ENCODE measurements at places on chromosomes 4 and X.

GRCh38 chr4:6307891-6308290 is 38.2 kb downstream of the WFS1 start:
- DNase-seq, result no peak

GRCh38 chr4:54495091-54495490 is 162.7 kb upstream of the KIT start:
- DNase-seq, result no peak

GRCh38 chr4:158316264-158316663 is 106.0 kb downstream of the TMEM144 start:
- DNase-seq, result no peak

GRCh38 chrX:74187211-74187610 is 116.8 kb upstream of the ZCCHC13 start:
- DNase-seq, result no peak

DNA sequence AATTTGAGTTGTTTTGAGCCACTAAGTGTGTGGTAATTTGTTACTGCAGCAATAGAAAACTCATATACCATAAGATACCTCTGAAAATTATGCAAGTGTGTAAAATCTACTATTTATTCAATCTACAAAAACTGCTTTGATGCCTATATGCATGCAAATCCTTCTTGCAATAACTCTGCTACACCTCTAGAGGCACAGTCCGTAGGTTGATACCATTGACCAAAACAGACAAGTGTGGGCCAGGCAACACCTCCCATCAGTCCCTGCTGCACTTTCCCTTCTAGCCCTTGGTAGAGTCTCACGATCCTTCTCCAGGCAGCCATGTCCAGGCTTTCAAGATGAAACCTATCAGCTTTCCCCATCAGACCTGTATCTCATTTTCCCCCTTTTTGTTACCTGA is 48.8 kb upstream of the FAM9A start:
- no peak for DNase-seq

GRCh38 chr4:141458501-141458900 is 177.9 kb upstream of the IL15 start:
- DNase-seq, result no peak

- DNase-seq, result no peak
These were observed at the start of gene ADH1A for GRCh38 chr4:99290848-99291786. TSS of gene ADH1A (minus strand) at chr4:99290985. CDS start at chr4:99290914, 71 bp downstream.

- no peak for DNase-seq
These were observed 29.5 kb downstream of the MAGEB17 start for GRCh38 chrX:16196829-16197228.

- DNase-seq, result no peak
These were observed 7.0 kb downstream of the LAGE3 start for GRCh38 chrX:154471839-154472684.

GRCh38 chrX:48165241-48165640 is 31.4 kb downstream of the SSX5 start:
- no peak for DNase-seq

DNA sequence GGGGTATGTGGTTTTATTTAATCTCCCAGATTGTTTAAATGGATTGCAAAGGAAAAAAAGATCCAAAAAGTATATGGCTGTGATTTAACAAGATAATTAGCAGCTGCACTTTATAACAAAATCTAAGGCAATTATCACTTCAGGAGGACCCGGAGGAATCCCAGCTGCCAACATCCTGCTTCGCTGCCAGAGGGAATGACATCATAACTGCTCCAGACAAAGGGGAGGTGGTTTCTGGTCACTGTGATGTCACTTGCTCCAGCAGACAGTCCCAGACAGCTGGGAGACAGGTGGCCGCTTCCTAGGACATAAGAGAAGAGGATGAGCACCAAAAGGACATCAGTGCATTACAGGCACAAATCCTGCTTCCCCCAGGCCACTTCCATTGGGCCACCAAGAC is 371.0 kb downstream of the BCOR start:
- no peak for DNase-seq

DNA sequence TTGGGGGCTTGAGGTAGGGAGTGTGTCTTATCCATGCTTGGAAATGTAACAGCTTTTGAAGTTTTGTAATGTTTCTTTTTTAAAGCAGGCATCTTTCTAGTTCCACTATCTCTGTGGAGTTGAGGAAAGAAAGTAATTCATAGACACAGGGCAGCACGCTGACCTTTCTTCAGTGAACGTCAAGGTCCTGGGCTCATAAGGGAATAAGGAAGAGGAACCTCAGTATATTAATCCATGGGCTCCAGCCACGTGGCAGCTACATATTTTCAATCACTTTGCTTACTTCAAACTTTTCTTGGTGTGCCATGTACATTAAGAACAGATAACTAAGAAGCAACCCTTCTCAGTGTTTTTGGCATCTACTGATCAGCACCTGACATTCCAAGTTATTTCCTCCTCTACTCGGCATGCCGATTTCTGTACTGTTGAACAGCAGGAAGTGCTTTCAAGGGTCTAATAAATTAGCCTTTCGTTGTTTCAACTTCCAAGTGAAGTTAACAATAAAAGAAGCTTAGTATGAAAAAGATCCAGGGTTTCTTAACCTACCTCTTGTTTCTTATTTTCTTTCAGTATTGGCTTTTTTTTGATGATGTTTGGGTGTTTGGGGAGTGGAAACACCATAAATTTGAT is 88.2 kb downstream of the SORBS2 start:
- DNase-seq, result no peak

DNA sequence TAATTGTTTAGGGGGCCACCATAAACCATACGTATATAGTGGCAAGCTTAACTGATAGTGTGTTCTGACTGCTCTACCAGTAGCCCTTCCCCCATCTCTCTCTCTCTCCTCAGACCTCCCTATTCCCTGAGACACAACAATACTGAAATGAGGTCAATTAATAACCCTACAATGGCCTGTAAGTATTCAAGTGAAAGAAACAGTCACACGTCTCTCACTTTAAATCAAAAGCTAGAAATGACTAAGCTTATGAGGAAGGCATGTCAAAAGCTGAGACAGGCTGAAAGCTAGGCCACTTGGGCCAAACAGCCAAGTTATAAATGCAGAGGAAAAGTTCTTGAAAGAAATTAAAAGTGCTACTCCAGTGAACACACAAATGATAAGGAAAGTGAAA is 78.0 kb downstream of the PRDM5 start:
- no peak for DNase-seq

GRCh38 chr4:150436598-150437370 is 145.2 kb upstream of the MAB21L2 start:
- DNase-seq, result no peak

DNA sequence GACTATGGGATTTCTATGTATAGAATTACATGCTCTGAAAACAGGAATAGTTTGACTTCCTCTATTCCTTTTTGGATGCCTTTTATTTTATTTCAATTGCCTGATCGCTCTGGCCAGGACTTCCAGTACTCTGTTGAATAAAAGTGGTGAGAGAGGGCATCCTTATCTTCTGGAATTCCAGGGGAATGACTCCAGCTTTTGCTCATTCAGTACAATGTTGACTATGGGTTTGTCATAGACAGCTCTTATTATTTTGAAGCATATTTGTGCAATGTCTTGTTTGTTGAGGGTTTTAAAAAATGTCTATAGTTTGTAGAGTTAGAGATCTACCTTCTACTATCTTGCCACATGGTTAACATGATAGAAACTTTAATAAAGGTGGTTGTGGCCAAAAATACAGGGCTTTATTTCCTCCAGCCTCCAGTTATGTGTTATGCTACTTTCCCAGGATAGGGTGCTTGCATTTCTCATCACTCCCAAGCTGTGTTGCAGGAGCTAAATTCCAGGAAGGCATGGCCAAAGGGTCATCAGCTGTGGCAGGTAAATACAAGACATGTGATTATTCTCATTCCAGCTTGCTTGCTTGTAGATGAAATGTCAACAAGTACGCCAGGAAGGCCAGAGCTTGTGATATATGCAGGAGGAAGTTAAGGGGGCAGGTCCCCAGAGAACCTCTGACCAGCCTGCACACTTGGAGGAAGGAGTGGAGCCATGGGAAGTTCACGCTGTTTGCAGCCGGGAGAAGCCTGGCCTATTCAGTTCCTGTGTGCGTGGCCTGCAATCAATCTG is 142.4 kb upstream of the CPXCR1 start:
- no peak for DNase-seq

GRCh38 chr4:88738180-88738579 is 40.6 kb upstream of the NAP1L5 start:
- DNase-seq, result no peak

GRCh38 chr4:80308466-80308822 is 27.1 kb upstream of the CFAP299 start:
- DNase-seq, result no peak

DNA sequence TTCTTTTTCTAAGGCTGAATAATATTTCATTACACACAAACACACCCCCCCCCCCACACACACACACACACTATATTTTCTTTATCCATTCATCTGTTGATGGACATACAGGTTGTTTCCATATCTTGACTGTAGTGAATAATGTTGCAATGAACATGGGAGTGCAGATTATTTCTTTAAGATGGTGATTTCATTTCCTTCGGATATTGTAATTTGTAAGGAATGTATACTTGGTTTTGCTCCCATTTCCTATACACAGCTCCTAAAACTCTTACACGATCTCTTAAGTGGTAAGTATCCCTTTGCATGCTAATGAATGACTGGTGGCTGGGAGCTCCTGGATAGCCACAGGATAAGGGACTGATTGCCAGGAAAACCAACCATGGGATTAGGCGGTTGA is 14.7 kb upstream of the RBMXL3 start:
- DNase-seq, result no peak

- no peak for DNase-seq
These were observed 243.2 kb upstream of the POF1B start for GRCh38 chrX:85622635-85623034.

GRCh38 chr4:36737691-36738090 is 456.3 kb downstream of the DTHD1 start:
- no peak for DNase-seq

DNA sequence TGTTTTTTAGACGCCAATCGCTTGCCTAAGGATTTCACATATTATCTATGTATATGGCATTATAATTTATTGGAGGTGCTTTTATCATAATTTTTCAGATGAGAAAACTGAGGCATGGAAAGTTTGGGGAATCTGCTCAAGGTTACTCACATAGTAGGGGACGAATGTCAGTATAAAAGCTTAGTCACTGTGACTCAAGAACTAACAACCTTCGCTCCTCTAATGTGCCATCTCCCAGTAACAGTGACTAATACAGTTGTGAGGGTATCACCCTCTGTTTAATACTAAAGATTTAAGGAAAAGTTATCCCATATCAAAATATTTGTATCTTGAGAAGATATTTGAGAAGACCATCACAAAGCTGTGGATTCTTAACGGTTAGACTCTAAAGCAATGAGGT is 353.1 kb upstream of the SPOCK3 start:
- no peak for DNase-seq

GRCh38 chr4:53208753-53209152 is 157.1 kb downstream of the SCFD2 start:
- DNase-seq, result no peak

GRCh38 chrX:27731962-27732361 is 75.8 kb upstream of the MAGEB10 start:
- DNase-seq, result no peak

DNA sequence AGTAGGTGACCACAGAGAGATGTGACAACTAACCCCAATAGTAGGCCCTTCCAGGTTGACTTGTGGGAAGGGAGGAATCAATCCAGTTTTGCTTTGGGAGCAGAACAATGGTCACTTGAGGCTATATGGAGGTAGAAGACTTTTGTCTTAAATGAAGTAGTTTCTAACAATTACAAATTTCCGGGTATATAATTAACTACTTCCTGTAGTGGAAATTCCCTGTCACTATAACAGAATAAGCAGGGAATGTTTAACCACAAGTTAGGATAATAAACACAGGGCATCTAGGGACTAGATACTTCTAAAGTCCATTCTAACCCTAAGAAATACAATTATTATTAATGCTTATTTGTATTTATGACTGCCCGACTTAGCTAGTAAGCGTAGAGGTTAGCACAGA is 99.0 kb upstream of the TRPC3 start:
- no peak for DNase-seq

DNA sequence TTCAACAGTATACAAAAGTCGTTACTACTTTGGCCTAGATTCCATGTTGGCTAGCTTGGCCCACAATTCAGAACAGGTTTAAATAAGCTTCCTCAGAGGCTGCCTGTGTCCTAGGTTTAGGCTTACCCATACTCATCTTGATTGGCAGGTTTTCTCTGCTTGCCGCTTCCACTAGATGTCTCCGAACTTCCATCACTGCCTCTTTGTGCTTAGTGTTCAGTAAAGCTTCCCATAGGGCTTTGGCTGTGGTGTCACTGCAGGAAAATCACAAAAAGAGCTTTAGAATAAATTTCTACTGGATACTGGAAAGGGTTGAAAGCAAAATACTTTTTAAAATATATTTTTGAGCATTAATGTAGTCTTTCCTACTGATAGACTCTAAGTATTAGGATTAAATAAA is 52.4 kb downstream of the SCFD2 start:
- no peak for DNase-seq

DNA sequence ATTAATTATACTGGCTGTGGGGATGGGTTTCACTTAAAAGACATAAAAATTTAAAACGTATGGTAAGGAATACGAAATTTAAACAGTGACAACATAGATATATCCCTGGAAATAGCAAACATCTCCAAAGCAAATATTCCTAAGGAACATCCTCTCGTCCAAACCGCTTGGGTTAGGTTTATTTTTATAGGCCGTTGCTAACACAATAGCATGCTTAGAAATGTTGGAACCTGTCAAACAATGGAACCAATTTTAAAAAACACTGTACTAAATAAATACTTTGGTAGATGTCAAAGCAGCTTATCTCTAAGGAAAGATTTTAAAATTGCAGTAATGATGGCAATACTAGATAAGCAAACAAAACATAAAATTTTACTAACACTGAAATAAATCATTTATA is 45.4 kb downstream of the SEC24D start:
- DNase-seq, result no peak

DNA sequence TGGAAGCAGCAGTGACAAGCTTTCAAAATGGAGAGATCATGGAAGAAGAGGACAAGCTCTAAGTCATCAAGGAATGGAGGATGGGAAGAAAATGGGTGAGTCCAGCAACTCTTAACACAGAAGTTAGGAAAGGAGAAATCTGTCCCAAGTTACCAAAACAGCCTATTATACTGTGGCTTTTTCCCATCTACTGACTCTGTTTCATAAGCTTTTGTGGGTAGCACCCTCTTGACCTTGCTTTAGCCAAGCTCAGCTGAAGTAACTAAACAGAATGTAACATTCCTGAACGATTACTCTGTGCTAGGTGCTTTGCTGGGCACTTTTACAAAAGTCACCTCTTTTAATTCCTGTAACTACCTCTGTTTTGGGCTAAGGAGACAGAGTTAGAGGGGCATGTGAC is 54.9 kb downstream of the MAP7D2 start:
- no peak for DNase-seq

GRCh38 chr4:40747207-40747835 is 2.4 kb upstream of the NSUN7 start:
- DNase-seq, result no peak

- no peak for DNase-seq
These were observed 27.9 kb upstream of the HGFAC start for GRCh38 chr4:3413675-3414420.

GRCh38 chr4:41611881-41612871 is 74.2 kb downstream of the LIMCH1 start:
- no peak for DNase-seq

GRCh38 chrX:101619364-101619763 is 1.6 kb upstream of the ARMCX6 start:
- DNase-seq, result no peak

GRCh38 chrX:41607264-41607832 is 81.4 kb upstream of the GPR34 start:
- no peak for DNase-seq

- DNase-seq, result no peak
These were observed 132.5 kb downstream of the ATP10D start for GRCh38 chr4:47617607-47618006.

Measured in stimulated activated CD4-positive, alpha-beta T cell treated with anti-CD3 and anti-CD28 coated beads, Interleukin-1b, Interleukin-23, amount 100 ng/mL, for 1 hour (primary cell).